ENCODE measurements at places on chromosomes 1 and 21. TPM values are rescaled to one million over a fixed set of nuclear protein-coding genes. Genes with fewer than 3 reads are reported as not detected.

RNF207 gene
- 10.9 TPM for total RNA-seq

AIM2 gene
- total RNA-seq, result not detected

PRAMEF5 gene
- total RNA-seq, result not detected

TINAGL1 gene
- 0.41 TPM for total RNA-seq

CSF3R gene
- total RNA-seq, result not detected

SPRR2G gene
- not detected for total RNA-seq

OR2W3 gene
- total RNA-seq, result not detected

Data from A549 treated with dexamethasone at 1 μM for 4 hours (cell line).